ENCODE measurements at places on chromosomes 1 and 21. TPM values are rescaled to one million over a fixed set of nuclear protein-coding genes. Genes with fewer than 3 reads are reported as not detected.
A peak's percentile ranks its signal among the peaks of the same experiment; 100 is the strongest.

GRCh38 chr21:27589781-27590180 lies 622.9 kb upstream of the ADAMTS5 start:
- H3K27me3 ChIP-seq, result no peaks in the 10 kb centered on the region
- peaks cover 4% of the 10 kb centered on the region for H3K4me1 ChIP-seq
- peak overlapping the region; percentile 21 for H3K4me3 ChIP-seq
- no peak overlapping the region for H3K27ac ChIP-seq
- H3K36me3 ChIP-seq, result no peaks in the 10 kb centered on the region
- DNase-seq, result no peak

DNA sequence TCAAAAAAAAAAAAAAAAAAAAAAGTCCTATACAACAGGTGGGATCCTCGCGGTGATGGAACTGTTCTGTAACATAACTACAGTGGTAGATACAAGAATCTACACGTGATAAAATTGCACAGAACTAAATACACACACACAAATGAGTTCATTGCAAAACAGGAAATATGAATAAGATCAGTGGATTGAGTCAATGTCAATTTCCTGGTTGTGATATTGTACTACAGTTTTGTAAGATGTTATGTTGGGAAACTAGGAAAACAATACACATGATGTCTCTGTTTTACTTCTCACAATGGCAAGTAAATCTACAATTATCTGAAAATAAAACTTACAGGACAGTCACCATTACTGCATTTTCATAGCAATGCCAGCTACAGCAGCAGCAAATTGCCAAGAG lies 59.8 kb downstream of the ITGB3BP start:
- H3K27ac ChIP-seq, result no peak overlapping the region
- no peaks in the 10 kb centered on the region for H3K27me3 ChIP-seq
- H3K4me1 ChIP-seq, result no peaks in the 10 kb centered on the region
- no peaks in the 10 kb centered on the region for H3K36me3 ChIP-seq
- no peak for DNase-seq
- no peak overlapping the region for H3K4me3 ChIP-seq

DNA sequence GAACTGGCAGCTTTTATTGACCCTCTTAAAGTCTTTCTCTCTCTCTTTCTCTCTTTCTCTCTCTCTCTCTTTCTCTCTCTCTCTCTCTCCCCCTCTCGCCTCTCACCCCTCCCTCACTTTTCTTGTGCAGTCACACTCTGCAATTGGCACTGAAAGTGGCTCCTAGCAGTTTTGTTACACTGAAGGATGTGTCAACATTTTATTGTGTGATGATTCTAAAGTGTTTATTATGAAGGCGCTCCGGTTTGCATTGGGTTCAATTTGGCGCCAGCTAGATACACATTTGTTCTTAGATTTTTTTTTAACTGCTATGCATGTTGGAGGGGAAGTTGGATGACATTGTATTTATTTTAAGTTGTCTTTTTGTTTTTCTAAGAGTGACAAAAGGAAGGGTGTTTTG lies 64.0 kb upstream of the CHRM3 start:
- H3K4me1 ChIP-seq, result no peaks in the 10 kb centered on the region
- H3K27ac ChIP-seq, result no peak overlapping the region
- H3K36me3 ChIP-seq, result no peaks in the 10 kb centered on the region
- DNase-seq, result no peak
- H3K27me3 ChIP-seq, result no peaks in the 10 kb centered on the region

The OLIG2 gene
- total RNA-seq, result 0.10 TPM

The PTGFR gene
- total RNA-seq, result 1.7 TPM

The ZNF695 gene
- total RNA-seq, result not detected

The CENPL gene
- 1.1 TPM for total RNA-seq

The SHE gene
- 6.9 TPM for total RNA-seq

The OR2L2 gene
- total RNA-seq, result not detected

Data from gastrocnemius medialis (tissue), 4 donors.